ENCODE measurements at places on chromosomes 1 and 21.

DNA sequence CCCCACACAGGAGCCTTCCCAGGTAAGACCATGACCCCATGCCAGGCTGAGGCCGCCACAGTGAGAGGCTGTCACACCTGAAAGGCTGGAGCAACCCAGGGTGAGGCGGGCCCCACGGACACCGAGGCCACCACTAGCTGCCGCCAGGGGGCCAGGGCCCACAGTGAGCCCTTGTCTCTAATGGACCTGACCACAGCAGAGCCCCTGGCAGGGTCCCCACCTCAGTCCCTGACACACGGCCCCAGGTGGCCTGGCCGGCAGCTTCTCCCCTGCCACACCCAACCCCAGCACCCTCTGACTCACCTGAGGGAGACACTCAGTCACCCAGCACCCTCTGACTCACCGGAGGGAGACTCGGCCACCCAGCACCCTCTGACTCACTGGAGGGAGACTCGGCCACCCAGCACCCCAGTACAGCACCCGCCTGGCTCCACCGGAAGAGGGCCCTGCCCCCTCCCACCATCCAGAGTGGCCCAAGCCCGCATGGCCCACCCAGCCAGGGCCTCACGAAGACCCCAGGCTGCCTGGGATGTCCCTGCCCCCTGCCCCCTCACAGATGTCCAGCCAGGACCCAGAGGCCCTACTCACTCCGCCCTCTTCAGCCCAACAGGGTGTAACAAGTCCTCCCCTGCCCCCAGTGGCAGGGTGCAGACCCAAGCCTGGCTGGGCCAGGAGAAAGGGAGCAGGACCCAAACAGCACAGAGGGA is 4.4 kb downstream of the DVL1 start:
- DNase-seq, result peak; percentile 69

GRCh38 chr21:38159355-38159754 is 97.4 kb upstream of the KCNJ15 start:
- DNase-seq, result peak; percentile 41

DNA sequence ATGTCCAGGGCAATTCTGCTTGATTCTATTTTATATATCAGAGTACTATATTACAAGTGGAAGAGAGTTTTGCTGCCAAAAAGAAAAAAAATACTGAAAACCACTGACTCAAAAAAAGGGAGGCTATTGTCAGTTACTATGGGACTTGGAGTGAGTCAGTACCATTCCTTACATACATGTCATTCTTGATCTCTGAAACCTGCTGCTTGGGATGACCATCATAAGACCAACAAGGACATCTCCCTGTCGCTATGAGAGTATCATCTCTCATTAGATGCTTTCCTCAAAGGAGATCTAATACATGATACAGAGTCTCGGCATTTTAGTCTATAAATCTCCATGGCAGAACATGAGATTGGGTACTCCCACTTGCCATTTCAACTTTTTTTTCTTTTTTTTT is 11.8 kb upstream of the INPP5B start:
- DNase-seq, result no peak

- DNase-seq, result no peak
These were observed 14.6 kb downstream of the HUNK start for GRCh38 chr21:31887391-31887841.

GRCh38 chr1:24501371-24502064 is 1.1 kb upstream of the RCAN3 start:
- peak; percentile 43 for DNase-seq

GRCh38 chr1:66350001-66350547 is 183.9 kb upstream of the SGIP1 start:
- DNase-seq, result peak; percentile 79

- no peak for DNase-seq
These were observed 16.0 kb downstream of the YBX1 start for GRCh38 chr1:42698081-42698813.
